Stimulated activated CD4-positive, alpha-beta T cell treated with anti-CD3 and anti-CD28 coated beads, TNF-alpha, amount 100 ng/mL, for 48 hours (primary cell): ENCODE measurements at places on chromosomes 2 and 18.

GRCh38 chr2:120739438-120740090 is 3.9 kb downstream of the GLI2 start:
- no peak for DNase-seq

DNA sequence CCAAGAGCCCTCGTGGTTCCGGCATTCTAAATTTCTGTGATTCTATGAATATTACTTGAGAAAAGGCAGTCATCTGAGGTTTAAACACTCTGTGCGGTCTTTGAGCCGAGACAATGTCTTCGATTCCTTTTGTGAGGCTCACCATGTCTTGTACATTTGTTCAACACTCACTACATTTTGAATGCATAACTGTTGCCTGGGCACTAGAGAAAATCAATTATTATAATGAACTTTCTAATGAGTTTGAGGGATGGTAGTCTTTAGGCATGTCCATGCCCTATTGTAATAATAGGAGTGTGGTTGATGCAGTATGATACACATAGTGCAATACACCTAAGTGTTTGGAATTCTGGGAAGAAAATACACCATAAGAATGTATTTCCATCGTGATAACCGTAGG is 703.4 kb downstream of the MBD2 start:
- no peak for DNase-seq

DNA sequence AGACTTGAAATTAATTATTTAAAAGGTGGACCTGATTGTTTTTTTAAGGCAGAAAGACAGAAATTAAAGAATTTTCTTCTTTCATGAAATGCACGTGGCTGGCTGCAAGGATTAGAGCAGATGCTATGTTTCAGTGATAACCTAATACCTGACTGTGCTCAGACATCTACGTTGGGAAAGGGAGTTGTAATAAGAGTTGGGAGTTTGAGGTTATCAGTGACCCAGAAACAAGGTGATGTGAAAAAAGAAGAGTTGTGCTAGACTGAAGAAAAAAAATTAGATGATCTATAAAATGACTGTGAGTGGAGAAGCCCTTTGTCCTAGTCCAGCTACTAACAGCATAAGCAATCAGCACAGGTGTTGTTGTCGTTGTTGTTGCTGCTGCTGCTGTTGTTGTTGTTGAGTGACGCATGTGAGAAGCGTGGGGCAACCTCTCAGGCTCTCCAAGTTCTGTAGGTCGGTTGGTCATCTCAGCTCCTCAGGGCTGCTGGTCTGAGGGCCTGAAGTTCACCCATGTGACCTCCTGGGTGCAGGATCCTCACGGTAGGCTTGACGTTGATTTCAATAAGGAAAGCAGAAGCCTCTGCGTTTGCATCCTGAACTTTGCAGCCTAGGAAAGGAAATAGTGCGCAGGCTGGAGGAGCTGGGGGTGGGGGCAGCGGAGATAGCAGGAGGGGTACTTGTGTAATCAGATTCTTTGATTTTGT is 7.6 kb downstream of the POU3F3 start:
- no peak for DNase-seq

DNA sequence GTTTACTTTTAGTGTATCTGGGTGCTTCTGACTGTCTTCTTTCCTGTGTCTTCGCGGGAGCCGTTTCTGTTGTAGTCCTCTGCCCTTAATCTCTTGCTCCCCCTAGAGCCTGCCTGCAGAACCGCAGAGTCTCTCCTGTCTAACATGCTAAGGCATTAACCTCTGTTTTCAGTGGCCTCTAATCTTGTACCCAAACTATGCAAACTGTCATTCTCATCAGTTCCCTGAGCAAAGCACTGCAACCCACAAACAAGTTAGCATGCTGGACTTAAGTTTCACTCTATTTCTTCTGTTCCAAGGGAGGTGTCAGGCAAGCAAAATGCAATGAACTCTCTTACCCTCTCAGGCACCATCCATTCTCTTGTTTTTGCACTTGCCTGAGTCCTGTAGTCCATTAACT is 138.4 kb downstream of the OTX1 start:
- no peak for DNase-seq

DNA sequence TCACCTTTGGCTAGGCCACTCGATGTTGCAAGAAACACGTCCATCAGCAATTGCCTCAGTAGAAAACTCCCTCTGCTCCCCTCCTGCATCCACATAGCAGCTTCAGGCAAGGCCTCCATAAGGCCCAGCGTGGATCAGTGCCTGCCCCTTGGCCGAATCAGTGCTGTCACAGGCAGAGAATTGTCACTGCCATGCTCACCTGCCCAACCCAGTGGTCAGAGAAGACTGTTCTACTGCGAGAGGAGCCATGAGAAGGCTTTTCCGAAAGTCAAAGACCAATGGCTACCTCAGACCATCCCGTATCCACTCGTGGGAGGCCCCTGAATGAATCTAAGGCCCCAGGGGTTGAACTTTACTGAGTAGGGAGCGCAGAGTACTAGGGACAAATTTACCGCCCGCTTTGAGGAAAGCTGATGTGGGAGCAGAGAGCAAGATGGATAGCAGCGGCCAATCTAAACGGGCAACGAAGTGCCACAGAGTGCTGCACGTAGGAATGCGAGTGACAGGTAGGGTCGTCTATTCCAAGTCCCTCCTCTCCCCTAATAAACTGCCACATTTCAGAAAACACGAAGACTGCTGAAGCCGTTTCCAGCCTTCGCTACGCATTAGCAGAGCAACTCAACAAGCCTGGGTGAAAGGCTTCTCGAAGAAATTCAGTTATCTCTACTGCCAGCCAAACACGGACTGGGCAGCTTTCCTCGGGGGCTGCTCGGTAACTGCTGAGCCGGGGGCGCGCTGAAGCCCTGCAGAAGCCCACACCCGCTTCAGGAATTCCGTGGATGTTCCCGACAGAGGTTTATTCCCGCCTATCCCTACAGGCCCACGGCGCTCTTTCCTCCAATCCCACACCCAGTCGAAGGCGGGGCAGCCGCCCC is 968 bp upstream of the RALBP1 start:
- no peak for DNase-seq

GRCh38 chr2:151260573-151261230 is 961 bp downstream of the RBM43 start:
- no peak for DNase-seq

DNA sequence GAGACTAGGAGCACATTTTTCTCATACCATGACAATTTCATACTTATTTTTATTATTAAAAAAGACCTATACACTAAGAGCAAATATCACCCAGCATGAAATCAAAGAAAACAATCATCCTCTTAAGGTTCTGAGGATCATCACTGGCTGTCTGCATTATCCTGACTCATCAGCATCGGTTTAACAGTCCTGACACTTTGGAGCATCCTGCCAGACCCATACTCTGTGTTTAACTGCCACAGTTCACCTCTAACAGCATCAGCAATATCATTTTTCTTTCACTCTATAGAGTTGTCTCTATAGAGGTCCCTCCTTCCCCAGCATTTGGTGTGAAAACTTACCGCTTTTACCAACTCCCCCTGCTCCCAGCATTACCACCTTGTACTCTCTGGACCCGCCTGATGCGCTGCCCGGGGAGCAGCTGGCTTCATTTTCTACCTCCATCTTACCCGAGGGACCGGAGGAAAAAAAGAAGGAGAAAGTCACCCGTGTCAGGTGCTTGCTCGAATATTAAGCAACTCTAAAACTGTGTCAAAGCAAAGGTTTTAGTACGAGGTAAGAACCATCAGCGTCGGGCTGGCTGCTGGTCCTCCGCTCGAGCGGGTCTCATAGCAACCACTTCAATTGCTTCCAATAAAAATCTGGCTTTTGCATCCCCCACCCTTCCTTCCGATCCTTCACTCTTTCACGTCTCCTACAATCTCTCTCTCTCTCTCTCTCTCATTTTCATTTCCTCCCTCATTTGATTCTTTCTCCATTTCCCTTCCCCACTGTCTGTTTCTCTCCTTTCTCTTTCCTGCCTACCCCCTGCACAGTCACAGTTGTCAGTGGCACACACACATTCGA is at the start of gene RIT2:
RIT2 (minus strand) TSS at position 610 of the 846 bp plus-strand sequence.
- DNase-seq: no peak
